ENCODE measurements at places on chromosomes 2 and 18.
A peak's percentile ranks its signal among the peaks of the same experiment; 100 is the strongest.

DNA sequence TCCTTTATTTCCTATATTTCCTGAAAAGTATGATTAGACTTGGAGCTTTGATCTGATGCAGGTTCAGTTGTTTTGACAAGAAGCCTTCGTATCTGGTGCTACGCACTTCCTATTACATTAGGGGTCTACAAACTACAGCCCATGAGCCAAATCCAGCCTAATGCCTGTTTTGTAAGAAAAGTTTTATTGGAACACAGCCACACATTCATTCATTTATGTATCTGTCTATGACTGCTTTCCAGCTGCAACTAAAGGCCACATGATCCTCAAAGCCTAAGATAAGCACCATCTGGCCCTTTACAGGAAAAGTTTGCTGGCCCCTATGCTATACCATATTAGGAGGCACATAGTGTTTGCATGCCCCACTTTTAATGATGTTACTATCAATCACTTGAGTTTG, 26.0 kb downstream of the EIF2AK3 start:
- H3K27ac ChIP-seq, result no peak overlapping the region
- H3K4me3 ChIP-seq, result no peak overlapping the region
- no peaks in the 10 kb centered on the region for H3K36me3 ChIP-seq
- DNase-seq, result no peak
- no peaks in the 10 kb centered on the region for H3K27me3 ChIP-seq

DNA sequence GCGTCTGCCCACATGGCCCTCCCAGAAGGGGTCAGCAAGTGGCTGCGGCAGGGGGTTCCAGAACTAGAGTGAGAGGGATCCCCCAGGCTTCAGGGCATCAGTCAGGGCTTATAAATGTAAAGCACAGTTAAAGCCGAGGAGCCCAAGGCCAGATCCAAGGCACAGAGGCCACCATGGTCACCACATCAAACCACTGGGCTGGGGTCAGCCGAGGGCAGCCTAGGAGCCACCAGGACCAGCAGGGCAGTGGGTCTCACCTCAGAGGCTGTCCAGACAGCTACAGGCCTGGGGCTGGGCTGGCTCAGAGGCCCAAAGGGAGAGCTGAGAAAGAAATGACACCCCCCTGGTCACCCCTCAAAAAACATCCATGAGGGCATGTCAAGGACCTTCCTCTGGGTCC, 188.5 kb downstream of the INHBB start:
- no peaks in the 10 kb centered on the region for H3K4me1 ChIP-seq
- H3K27me3 ChIP-seq, result no peaks in the 10 kb centered on the region
- no peak overlapping the region for H3K4me3 ChIP-seq
- no peaks in the 10 kb centered on the region for H3K36me3 ChIP-seq
- DNase-seq, result no peak

DNA sequence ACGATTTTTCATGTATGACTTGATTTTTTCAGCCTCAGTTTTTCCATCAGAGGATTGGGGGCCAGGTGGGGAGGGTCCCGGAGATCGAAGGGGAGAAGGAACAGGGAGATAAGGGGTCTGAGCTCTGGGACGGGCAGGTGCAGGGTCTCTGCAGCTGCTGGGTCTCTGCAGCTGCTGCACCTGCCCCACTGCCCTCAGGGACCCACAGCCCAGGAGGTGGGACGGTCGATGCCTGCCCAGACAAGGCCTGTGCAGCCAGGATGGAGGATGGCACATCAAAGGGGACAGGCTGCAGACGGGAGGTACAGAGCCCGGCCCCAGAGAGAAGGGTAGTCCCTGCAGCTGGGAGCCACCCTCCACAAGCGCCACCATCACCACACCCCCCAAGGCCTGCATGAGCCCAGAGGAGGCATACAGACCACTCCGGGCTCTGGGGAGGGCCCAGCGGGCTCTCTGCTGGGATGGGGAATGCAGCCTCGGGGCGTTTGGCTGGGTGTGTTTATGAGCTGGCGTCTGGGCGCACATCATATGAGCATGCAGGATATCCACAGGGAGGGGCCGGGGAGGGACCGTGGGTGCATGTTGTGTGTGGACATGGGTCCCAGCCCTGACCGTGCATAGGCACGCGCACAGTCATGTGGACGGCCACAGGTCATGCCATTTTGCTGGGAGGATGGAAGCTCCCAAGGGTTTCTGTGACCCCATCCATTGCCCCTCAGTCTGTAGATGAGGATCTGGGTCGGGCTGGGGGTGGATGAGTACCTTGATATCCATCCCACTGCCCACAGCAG, 34.9 kb upstream of the GPC1 start:
- peak; percentile 66 for DNase-seq
- H3K27ac ChIP-seq, result no peak overlapping the region
- no peak overlapping the region for H3K4me3 ChIP-seq
- no peaks in the 10 kb centered on the region for H3K27me3 ChIP-seq

DNA sequence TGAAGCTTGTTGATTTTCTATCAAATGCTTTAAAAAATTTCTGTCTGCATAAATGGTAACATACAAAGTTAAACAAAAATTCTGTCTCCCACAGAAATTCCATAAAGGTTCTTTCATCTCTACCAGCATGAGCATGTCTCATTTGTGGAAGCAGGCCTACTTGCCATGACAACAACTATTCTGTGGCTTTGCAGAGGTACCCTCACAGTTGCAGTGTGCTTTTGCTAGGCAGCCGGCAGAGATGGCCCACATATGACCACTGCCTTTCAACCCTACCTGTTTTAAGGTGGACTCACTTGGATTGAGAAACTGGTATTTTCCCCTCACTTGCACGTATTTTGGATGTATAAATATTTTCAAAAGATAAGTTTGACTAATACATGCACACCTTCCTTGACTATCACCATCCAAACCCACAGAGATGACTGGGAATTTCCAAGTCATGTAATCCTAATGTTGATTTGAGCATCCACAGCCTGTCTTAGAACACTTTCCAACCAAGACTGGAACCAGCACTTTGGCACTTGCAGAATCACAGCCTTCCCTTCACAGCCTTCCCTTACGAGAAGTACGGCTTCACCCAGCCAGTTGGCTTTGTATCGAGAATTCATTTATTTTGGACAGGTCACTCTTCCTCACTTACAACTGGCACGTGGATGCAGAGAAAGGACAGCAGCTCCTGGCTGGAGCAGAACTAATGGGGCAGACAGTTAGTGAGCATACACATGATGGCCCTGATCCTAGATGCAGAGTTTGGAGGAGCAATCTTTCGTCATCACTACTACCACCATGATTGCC, 9.3 kb upstream of the FHL2 start:
- no peak overlapping the region for H3K4me3 ChIP-seq
- DNase-seq, result no peak
- H3K4me1 ChIP-seq, result no peaks in the 10 kb centered on the region
- H3K27me3 ChIP-seq, result no peaks in the 10 kb centered on the region
- H3K27ac ChIP-seq, result no peak overlapping the region

- no peaks in the 10 kb centered on the region for H3K4me1 ChIP-seq
- no peak overlapping the region for H3K4me3 ChIP-seq
- no peaks in the 10 kb centered on the region for H3K36me3 ChIP-seq
- H3K27ac ChIP-seq, result no peak overlapping the region
These were observed 277.7 kb upstream of the ACVR2A start for GRCh38 chr2:147567136-147567535.

DNA sequence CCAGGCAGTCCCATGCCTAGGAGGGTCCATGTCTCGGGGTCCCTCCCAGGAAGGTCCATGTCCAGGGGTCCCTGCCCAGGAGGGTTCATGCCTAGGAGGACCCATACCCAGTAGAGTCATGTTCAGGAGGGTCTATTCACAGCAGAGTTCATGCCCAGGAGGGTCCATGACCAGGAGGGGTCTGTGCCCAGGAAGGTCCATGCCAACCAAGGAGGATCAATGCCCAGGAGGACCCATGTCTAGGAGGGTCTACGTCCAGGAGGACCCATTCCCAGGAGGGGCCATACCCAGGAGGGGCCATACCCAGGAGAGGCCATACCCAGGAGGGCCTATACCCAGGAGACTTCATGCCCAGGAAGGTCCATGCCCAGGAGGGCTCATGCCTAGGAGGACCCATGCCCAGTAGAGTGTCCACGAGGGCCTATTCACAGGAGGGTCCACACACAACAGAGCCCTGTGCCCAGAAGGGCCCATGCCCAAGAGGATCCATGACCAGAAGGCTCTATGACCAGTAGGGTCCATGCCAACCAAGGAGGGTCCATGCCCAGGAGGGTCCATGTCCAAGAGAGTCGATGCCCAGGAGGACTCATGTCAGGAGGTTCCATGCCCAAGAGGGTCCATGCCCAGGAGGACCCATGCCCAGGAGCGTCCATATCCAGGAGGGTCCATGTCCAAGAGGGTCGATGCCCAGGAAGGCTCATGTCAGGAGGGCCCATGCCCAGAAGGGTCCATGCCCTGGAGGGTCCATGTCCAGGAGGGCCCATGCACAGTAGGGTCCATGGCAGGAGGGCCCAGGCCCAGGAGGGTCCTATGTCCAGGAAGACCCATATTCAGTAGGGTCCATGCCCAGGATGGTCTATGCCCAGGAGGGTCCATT, 10.1 kb downstream of the GPR35 start:
- no peaks in the 10 kb centered on the region for H3K27me3 ChIP-seq
- no peaks in the 10 kb centered on the region for H3K4me1 ChIP-seq
- H3K4me3 ChIP-seq, result no peak overlapping the region
- H3K27ac ChIP-seq, result no peak overlapping the region
- DNase-seq, result peak; percentile 32

GRCh38 chr2:107992069-107992468, 5.7 kb downstream of the SLC5A7 start:
- H3K4me1 ChIP-seq, result no peaks in the 10 kb centered on the region
- H3K4me3 ChIP-seq, result no peak overlapping the region
- H3K36me3 ChIP-seq, result no peaks in the 10 kb centered on the region
- peaks cover 6% of the 10 kb centered on the region for H3K27me3 ChIP-seq
- DNase-seq, result no peak
- no peak overlapping the region for H3K27ac ChIP-seq
